ENCODE measurements at places on chromosomes 3 and 15.

DNA sequence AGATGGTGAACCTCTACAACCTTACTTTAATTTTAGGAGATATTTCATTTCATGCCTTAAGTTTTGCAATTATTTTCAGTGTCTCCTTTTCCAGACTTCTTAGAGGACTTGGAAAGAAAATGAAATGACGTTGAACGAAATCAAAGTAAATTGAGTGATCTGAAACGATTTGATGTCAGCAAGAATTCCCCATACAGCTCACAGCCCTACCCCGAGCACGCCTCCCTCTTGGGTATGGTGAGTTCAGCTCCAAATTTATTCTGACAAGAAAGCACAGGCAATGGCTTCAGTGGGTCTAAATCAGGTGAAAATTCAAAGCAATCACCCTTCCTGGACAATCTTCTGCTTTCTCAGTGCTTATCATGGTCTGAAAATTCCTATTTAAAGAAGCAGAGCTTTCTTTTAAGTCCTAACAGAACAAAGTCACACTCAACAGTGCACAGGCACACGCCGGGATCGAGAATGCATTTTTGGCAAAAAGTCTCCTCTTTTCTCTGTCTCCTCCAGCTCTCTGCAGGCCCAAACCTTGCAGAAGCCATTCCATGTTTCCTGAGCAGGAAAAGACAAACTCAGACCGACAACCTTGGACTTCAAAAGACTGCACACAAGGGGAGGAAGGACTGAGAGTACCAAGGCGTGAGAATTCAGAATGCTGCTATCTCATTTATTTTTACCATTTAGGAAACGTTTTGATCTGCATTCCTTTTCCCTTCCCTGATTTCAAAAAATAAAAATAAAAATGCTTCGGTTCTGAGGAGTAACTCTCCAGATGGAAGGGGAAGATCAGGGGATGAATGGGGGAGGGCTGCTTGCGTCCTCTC, 72.0 kb downstream of the CCNL1 start:
- no peak for DNase-seq

GRCh38 chr3:25481386-25481785, 53.3 kb downstream of the RARB start:
- DNase-seq, result no peak

- DNase-seq, result no peak
Measured at GRCh38 chr15:47135267-47135666, 582.0 kb upstream of the SEMA6D start.

DNA sequence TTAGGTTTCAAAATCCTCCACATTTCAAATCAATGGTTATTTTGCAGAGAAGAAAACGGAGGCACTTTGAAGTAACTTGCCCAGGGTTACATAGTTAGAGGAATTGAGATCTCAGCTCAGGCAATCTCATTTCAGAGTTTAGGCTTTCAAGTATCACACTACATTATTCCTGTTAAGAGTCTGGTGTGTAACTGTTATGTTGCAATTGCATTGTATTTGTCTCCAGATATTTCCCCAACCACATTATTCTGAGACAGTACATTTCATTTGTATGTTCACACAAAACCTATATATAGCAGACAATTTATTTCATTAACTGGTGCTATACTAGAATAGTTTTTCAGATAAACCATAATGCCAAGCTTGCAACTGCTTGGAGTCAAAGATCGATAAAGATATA, 154.2 kb upstream of the TSPAN3 start:
- DNase-seq, result no peak

DNA sequence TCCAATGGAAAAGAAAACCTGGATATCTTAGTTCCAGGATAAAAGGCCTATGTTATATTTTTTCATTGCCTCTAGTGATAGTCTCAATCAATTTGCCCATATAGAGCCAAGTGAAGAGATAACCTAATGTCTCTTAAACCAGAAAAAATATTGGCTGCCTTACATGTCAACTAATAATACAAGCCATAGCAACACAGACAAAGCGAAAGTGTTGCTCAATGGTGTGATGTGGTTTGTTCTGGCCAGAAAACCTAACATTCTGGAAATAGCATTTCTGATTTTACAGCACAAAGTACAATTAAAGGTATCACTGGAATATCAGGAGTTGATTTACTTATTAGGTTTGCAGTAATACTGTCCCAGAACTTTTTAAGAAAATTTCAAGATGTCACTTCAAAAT, 101.5 kb downstream of the ATP8B4 start:
- DNase-seq, result no peak

DNA sequence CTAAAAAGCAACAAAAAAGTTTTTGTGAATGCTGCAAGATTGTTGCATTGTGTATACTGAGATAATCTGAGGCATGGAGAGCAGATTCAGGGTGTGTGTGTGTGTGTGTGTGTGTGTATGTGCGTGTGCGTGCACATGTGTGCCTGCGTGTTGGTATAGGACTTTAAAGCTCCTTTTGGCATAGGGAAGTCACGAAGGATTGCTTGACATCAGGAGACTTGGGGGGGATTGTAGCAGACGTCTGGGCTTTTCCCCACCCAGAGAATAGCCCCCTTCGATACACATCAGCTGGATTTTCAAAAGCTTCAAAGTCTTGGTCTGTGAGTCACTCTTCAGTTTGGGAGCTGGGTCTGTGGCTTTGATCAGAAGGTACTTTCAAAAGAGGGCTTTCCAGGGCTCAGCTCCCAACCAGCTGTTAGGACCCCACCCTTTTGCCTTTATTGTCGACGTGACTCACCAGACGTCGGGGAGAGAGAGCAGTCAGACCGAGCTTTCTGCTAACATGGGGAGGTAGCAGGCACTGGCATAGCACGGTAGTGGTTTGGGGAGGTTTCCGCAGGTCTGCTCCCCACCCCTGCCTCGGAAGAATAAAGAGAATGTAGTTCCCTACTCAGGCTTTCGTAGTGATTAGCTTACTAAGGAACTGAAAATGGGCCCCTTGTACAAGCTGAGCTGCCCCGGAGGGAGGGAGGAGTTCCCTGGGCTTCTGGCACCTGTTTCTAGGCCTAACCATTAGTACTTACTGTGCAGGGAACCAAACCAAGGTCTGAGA, 4.7 kb downstream of the BHLHE40 start:
- DNase-seq, result no peak

- no peak for DNase-seq
Measured at GRCh38 chr3:7306901-7307300, 446.0 kb downstream of the GRM7 start.

- no peak for DNase-seq
Measured at GRCh38 chr3:195282961-195283360, 12.0 kb upstream of the XXYLT1 start.

DNA sequence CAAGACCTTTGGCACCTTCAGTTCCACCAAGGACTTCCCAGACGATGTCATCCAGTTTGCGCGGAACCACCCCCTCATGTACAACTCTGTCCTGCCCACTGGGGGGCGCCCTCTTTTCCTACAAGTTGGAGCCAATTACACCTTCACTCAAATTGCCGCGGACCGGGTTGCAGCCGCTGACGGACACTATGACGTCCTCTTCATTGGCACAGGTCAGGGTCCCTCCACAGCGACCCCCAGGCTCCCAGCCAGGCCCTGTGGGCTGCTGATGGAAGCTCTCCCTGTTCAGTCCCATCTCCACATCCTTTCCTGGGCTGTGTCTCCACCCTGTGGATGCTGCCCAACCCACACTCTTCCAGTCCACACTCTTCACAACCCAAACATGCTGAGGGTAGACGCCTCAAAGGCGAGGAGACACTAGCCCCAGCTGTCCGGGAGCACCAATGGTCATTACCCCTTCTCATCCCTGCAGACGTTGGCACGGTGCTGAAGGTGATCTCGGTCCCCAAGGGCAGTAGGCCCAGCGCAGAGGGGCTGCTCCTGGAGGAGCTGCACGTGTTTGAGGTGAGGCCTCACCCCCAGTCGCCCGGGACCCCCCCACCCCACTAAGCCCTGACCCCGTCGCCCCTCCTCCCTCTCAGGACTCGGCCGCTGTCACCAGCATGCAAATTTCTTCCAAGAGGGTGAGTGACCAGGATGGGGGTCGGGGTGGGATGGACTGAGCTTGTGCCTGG, 4.3 kb upstream of the LSMEM2 start:
- DNase-seq, result no peak

- no peak for DNase-seq
Measured at GRCh38 chr15:79875213-79875612, 21.6 kb downstream of the MTHFS start.

- no peak for DNase-seq
Measured at GRCh38 chr15:100537331-100537730, 8.6 kb upstream of the CERS3 start.

- DNase-seq, result no peak
Measured at GRCh38 chr3:56725175-56725574, 42.1 kb upstream of the TASOR start.

- peak; percentile 57 for DNase-seq
Measured at GRCh38 chr3:119831941-119832371, 50.1 kb downstream of the NR1I2 start.

DNA sequence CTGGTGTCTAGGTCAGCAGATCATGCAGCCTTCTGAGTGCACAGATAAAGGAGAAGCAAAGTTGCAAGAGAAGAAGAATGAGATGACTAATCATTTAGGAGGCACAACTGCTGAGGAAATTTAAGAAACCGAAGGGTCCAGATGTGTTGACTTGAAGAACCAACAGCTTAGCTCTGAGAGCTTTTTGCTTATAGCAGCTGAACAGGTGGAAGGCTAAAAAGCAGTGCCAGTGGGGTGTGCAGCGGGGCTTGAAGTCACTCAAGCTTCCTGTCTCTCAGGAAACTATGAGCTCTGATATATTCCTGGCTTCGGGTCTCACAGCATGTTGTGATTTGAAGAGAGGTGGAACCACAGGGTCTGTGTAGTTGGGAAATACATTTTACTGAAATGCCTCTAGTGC, 305.7 kb downstream of the RYR3 start:
- no peak for DNase-seq

GRCh38 chr3:68912376-68912775, 20.0 kb downstream of the TAFA4 start:
- DNase-seq, result no peak

DNA sequence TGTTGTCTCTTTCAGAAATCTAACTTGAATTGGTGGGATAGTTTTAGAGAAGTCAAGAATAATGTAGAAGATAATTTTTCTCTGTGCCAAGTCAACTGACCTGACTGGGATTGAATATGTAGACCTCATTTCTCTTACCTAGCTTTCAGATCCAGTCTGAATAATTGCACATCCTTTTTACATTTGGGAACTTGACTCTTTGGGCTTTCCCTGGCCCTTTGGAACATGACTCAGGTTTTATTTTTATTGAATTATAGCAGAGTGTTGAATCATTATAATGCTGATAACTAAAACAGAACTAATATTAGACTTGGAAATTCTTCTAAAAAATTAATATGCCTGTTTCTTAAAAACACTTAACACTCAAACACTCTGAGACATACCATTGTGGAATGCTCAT, 76.5 kb downstream of the PFN2 start:
- DNase-seq, result no peak

DNA sequence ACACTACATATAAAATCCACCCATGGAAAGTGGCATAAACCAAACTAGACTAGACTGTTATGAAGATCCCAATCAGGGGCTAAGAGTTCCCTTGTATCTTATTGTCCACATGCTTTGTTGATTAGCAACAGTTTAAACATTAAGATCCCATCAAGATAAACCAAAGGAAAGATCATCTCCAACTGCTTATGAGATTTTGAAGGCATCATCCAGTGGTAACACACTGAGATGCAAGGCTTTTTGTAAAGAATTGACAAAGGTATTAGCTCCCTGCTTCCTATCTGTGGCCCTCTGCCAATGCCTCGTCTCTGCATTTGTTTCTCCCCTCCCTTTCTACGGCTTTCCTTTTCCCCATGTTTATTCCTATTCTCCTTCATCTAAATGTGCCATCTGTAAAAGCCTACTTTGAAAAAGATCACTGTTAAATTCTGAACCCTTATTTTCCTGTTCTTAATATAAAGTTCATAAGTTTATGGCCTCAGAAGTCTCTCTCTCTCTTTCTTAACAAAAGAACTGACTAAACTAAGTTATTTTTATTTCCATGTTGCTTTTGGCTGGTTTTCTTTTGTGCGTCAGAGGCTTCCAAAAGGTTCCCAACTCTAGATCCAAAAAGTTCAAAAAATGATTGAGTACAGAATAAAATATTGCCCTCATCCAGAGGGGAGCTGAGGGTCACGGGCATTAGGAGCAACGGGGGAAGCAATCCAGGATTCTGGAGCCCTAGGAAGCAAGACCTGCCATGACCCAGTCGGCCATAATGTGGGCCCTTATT, 5.5 kb downstream of the PLD1 start:
- DNase-seq, result no peak

DNA sequence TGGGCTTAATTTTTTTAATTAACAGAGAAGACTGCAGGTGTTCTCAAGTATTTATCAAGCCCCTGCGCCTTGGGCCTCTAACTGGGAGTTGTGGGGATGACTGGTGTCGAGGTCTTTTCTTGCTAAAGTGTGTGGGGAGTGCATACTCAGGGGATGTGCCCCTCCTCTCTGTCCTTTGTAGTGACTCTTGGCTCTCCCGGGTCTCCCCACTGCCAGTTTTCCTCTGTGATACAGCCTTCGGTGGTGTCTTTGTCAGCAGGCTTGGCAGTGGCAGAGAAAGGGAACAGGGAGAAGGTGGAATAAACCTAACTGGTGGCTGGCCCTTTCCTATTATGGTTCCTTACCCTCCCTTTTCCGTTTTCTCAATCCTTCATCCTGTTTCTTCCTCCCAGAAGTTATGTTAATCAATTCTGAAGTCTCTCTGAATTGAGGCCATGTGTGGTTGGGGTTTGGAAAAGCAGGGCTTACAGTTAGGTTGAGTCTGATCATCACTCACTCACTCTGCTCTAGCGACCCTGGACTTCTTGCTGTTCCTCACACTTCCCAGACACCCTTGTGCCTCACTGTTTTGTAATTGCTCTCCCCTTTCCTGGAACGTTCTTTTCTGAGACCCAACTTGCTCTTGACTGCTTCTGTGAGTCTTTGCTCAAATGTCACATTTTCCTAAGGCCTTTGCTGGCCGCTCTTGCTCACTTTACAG, 158.1 kb downstream of the PTPRG start:
- DNase-seq, result no peak

GRCh38 chr3:64488939-64489338, 198.9 kb downstream of the ADAMTS9 start:
- DNase-seq, result no peak

- DNase-seq, result no peak
Measured at GRCh38 chr3:14243782-14244181, 65.2 kb downstream of the LSM3 start.

DNA sequence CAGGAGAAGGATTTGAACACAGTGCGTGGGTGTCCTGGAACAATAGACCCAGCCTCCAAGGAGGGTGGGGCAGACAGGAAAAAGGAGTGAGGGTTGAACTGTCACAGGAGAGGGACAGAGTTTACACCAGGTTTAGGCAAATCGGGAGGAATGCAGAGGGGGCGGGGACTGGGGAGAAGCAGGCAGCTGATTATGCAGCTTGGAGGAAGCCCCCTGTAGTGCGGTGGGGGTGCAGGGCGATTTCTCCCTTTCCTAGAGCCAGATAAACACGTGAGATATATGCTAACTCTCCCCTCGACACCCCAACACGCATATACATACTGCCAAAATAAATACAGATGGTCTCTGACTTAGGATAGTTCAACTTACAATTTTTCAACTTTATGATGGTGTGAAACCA, 108.6 kb upstream of the PRR20G start:
- DNase-seq, result no peak

DNA sequence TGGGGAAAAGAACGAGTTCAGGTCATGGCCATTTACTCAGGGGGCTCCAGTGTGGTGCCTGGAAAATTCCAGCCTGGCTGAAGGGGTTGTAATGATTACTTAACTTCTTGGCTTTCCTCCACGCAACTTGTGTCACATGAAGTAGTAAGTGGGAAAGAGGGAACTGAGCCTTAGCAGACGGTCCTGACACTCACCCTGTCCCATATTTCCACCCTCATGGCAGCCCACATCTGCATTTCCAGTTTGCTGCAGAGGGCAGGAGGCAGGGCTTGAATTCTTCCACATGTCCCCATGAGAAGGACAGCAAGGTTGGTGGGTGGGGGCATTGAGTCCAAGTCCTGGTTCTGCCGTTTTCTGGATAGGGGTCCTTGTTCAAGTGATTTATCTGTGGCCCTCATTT, 7.8 kb upstream of the CAMP start:
- DNase-seq, result peak; percentile 18

Data from GM04504 (cell line).